ENCODE measurements at places on chromosomes 4 and X.

- no peak for DNase-seq
Measured at GRCh38 chr4:67480810-67481209, 64.5 kb downstream of the CENPC start.

GRCh38 chr4:8560265-8561047 is 19.7 kb upstream of the GPR78 start:
- no peak for DNase-seq

DNA sequence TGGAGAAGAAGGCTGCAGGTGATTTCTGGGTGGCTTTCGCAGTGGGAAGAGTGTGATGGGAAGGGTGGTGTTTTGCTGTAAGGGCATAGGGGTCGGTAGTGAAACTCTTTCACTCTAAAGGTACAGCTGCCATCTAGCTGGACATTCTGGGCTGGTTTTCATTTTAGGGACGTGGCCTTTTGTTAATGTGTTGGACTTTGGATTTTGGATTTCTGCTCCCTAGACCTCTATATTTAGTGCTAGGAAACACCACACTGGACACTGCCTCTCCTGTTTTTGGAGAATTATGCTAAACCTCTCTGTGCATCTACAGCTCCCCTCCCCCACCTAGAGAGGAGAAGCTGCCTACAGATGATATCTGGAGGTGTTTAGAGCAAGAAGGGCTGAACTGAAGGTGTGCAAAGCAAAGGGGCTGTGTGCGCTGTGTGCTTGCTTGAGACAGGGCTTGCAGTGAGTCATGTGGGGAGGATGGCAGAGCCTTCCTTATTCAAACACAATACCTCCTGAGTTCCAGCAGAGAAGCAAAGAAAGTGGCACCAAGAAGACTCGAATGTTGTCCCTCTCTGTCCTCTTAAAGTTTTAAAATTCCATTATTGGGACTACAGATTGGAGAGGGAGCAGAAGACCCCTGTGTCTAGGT is 47.9 kb downstream of the STARD8 start:
- no peak for DNase-seq

DNA sequence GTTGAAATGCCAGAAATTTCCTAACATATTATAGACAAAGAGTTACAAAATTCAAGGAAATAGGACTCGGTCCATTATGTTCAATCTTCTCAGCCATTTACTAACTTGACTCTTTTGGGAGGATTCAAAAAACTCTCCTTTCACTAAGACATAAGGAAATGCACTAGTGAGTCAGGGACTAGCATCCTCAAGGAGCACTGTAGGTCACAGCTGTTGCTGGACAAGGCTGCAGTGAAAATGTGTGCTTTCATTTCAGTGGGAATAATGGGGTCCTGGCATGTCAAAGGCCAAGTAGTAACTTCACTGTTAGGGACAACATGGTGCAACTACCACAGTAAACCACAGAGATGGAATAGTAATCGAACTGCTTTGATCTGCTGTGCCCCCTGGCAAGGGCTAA is 56.9 kb upstream of the ABCG2 start:
- no peak for DNase-seq

DNA sequence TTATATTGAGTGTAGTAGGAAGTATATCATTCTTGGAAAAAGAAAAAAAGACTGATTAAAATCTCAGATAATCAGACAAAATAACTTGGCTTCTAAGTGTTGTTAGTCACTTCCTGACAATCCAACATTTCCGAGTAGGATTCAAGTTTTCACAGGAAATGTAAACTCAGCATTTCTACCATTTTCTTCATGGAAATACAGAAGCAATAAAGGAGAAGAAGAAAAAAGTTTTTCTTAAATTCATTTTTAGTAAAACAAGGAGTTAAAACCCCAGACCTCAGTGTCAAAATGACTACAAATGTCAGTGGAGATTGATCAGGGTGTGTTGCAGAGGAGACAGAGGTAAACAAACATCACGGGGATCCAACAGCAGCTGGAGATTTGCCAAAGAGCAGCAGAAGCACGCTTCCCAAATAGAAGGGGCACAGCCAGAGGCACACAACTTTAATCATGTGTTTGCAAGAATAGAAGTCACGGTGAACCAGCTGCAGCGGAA is 129.3 kb upstream of the FAM9B start:
- no peak for DNase-seq

Data from activated CD4-positive, alpha-beta T cell treated with anti-CD3 and anti-CD28 coated beads for 48 hours (primary cell).